T-helper 17 cell (primary cell): ENCODE measurements at places on chromosomes 12 and 14. TPM values are rescaled to one million over a fixed set of nuclear protein-coding genes. Genes with fewer than 3 reads are reported as not detected.

The ASB2 gene
- 2.3 TPM for total RNA-seq

The CLEC7A gene
- 8.2 TPM for total RNA-seq

The LALBA gene
- not detected for total RNA-seq

The DACT1 gene
- total RNA-seq = 0.91 TPM

The SERPINA3 gene
- total RNA-seq = not detected

DNA sequence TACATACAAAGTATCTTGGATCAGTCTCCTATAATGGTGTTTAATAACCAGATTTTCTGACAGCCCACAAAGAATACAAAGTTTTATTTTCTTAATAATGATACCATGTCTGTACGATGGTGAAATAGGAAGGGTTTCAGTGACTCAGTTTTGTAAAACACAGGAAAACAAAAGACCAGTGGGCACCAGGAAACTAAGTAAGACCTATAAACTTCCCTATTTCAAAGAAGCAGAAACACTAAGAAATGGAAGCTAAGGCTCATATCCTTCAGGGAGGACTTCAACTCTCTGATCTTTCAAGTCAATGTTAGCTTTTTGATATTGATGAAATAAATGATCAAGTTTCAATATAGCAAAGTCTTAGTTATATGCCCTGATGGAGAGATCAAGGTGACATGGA lies 196.0 kb downstream of the DUSP6 start:
- DNase-seq = no peak

- DNase-seq = no peak
These were observed 47.8 kb downstream of the RDH12 start for GRCh38 chr14:67749341-67750084.

- DNase-seq = no peak
These were observed 95.2 kb upstream of the TBX3 start for GRCh38 chr12:114779186-114779585.

DNA sequence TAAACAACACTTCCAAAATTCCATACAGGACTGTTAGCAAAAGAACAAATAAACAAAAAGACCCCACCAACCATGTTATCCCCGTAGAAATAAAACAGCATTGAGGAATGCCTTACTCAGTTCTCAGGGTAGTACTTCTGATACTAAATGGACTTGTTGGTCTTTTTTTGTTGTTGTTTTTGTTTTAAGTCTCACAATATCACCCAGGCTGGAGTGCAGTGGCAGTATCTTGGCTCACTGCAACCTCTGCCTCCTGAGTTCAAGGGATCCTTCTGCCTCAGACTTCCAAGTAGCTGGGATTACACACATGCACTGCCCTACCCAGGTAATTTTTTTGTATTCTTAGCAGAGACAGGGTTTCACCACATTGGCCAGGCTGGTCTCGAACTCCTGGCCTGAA lies 17.1 kb downstream of the HNRNPC start:
- DNase-seq = no peak

- peak; percentile 12 for DNase-seq
These were observed 759 bp upstream of the KLC1 start for GRCh38 chr14:103628221-103628683.

DNA sequence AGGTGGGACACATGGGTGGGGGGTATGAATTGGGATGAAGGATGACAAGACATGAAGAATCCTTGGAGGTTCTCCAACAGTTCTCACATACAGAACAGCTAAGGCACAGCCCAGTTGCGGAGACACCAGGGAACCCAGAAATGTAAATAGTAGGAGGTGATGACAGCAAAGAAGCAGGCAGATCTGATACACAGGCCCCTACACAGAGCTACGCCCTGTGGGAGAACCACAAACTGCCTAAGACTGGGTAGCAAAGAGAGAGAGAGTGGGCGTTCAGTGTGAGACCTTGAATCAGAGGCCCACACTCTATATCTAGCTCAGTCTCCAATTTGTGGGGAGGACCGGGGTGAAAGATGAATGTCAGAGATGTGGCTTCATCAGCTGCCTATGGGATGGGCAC lies 9.5 kb upstream of the NUMB start:
- no peak for DNase-seq

GRCh38 chr14:55789406-55789805 lies 209.4 kb downstream of the KTN1 start:
- no peak for DNase-seq

DNA sequence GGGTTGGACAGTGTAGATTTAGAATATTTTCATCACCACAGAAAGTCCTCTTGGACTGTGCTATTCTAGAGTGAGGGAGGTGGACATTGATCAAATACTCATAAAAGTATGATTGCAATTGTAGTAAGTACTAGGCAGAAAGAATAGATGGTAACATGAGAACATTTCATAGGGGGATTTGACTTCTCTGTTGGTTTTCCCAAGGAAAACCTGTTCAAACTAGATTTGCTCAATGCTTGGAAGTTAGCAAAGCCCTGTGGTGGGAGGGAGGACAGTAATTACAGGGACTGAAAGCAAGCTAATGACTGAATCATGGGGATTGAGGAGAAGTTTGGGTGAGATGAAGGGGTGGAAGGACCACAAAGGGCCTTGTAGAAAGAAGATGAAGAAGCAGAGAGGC lies 24.4 kb upstream of the EID3 start:
- DNase-seq = no peak

GRCh38 chr14:97916100-97916499 lies 1118.9 kb downstream of the VRK1 start:
- DNase-seq = no peak

GRCh38 chr14:65824285-65824977 lies 411.9 kb downstream of the FUT8 start:
- peak; percentile 11 for DNase-seq

DNA sequence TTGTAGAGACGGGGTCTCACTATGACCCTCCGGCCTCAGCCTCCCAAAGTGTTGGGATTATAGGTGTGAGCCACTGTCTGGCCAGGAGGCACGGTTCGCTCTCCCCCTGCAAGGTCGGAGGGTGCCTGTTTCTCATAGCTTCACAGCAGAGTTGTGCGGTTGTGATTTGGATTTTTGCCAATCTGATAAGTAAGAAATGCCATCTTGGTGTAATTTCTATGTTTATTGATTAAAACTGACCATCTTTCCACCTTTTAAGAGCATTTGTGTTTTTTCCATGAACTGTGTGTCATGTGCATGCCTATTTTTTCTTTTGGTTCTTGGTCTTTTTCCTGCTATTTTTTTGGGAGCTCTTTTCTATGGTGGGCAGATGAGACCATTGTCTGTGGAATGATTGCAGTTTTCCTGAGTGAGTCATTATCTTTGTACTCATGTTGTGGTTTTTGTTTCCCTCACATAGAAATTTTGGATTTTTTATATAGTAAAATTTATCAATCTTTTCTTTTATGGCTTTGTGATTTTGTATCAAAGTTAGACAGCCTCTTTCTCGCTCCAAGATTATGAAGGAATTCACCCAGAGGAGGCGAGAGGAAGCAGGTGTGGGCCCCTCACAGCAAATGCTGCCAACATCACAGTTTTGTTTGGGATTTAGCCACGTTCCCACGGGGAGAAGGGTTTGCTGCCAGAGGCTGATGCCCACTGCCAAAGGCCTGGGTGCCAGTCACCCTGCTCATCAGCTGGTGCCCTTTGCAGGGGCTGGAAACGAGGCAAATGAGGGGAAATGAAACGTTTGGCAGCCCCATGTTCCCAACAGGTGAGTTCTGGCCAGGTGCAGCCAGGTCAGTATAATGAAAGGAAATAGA lies 47.2 kb downstream of the RFX4 start:
- no peak for DNase-seq

DNA sequence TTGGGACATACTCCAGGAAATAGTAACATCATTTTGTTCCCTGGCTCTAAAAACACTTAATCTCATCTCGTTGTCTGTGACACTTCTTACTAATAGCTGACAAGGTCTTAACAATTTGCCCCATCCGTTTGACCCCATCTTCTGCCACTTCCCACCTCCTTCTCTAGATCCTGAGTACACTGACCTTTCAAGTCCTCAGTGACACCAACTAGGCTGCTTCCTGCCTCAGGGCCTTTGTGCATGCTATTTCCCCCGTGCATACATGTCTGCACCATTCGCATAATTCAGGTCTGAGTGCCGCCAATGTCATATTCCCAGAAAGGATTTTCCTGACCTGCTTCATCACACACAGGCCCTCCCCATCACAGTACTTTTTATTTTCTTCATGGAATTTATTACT lies 70.6 kb upstream of the CCND2 start:
- DNase-seq = no peak

DNA sequence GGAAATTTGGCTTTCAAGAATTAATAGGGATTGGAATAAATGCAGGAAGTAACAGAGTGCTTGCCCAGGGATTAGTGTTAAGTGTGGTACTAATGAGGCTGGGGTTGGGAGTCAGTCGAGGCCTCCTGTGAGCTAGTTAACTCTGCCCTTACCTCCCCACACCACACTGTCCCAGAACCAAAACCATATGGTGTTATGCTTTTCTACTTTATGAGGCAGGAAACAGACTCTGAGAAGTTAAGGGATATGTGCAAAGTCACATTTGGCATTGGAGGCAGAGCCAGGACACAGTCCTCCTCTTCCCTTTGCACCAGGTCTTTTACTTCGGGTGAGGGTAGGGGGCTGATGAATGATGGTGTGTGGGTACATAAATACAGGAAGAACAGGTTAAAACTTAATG lies 41.9 kb downstream of the PELI2 start:
- no peak for DNase-seq

DNA sequence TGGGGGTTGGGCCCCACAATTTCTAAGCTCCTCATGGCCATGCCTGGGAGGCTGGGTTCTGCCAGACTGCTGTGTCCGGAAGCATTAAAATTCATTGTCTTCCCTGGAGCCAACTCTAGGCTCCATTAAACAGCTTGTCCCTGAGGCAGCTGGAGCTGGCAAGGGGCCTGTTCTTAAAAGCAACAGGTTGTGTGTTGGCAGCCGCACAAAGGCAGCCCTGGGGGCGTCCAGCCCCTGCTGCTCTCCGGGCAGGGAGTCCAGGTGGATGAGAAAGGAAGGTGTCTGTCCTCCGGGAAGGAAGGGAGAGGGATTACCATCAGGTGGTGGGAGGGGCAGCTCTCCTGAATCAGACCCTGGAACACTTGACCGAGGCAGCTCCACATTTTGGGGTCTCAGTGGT lies 98.9 kb downstream of the CHST11 start:
- no peak for DNase-seq
